Left renal pelvis (tissue), 4 donors: ENCODE measurements at places on chromosomes 3 and 15.

- no peak for DNase-seq
These were observed 410 bp downstream of the NDUFAF1 start for GRCh38 chr15:41401904-41402267.

GRCh38 chr15:65033659-65034269 lies 4.3 kb upstream of the MTFMT start:
- no peak for DNase-seq

DNA sequence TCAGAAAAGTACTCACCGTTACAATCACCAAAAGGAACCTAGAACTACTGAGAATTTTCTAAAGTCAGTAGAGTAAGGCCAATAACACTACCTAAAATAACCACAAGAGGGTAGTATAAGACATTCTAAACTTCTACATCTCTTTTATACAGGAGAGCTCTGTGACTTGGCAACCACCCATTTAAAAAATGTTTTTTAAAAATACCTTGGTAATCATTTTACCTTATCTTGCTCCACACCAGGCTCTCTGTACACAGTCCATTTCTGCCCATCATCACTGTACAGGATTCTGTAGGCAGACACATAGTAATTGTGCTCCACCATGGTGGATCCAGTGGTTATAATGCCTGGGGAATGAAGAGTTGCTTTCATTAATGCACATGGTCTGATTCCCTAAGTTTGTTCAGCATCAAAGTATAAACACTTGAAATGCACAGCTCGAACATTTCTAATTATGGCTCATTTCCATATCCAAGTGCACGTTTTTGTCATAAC lies 54.5 kb downstream of the ST3GAL6 start:
- peak; percentile 21 for DNase-seq

DNA sequence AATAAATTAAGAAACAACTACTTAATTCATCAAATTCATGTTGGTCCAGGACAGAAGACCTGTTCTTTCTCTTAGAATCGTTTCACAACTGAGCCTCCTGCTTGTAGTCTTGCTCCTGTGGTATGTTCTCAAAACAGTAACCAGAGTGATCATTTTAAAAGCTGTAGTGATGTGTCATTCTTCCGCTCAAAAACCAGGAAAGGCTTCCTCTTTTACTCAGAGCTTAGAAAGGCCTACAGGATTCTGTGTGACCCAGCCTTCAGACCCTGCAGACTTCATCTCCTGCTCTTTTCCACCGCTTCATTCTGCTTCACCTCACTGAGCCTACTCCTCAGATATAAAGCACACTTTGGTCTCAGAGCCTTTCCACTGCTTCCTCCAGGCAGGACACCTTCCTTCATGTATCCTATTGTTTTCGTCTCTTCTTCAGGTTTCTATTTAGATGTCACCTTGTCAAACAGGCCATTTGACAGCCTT lies 22.7 kb downstream of the ST6GAL1 start:
- no peak for DNase-seq

DNA sequence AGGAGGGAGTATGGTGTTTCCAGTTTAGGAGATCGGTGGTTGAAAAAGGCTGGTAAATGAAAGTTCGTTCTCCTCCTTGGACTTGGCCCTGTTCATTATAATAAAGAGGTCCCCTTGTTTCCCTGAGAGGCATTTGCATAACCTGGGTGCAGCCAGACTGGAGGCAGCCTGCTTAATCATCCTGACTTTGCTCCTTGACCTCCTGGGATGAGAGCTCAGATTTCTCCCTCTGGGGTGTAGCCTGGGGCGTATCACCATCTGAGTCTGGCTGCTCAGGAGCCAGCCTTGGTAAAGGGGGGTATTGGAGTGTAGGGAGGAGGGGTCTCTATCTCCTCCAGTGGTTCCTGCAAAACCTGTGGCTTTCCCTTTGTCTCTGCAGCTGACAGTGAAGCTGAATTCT lies 21.3 kb upstream of the ACAD9 start:
- DNase-seq = no peak

- no peak for DNase-seq
These were observed 23.3 kb upstream of the CTSH start for GRCh38 chr15:78968114-78968513.

DNA sequence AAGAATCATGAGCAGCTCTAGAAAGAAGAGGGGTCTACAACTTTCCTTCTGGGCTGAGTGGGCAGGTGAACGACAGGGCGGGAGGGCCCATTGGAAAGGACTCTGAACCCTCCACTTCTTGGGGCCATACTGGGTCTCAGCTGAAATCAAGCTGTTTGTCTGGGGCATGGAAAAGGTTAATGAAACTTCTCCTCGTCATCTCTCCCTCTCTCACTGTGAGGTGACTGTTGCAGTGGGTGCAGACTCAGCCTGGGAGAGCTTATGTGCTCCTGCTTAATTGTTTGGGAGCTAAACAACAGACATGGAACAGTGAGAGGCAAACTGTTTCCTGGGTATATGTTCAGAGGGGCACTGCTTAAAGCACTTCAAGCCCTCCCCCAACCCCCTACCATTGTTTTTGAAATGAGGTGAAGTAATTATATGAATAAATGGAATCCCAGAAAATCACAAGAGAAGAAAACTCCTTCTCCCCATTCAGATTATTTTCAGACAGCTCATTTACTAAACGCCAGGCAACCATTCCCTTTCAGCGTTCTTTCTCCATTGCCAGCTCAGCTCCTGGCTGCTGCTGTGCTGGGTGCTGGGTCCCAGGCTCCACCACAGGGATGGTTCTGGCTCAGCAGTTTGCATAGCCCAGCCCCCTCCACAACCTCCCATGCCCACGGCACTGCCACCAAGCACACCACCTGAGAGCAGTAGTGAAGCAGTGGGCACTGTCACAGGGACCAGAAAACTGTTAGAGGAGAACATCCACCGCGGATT lies 444.9 kb upstream of the TBL1XR1 start:
- no peak for DNase-seq

DNA sequence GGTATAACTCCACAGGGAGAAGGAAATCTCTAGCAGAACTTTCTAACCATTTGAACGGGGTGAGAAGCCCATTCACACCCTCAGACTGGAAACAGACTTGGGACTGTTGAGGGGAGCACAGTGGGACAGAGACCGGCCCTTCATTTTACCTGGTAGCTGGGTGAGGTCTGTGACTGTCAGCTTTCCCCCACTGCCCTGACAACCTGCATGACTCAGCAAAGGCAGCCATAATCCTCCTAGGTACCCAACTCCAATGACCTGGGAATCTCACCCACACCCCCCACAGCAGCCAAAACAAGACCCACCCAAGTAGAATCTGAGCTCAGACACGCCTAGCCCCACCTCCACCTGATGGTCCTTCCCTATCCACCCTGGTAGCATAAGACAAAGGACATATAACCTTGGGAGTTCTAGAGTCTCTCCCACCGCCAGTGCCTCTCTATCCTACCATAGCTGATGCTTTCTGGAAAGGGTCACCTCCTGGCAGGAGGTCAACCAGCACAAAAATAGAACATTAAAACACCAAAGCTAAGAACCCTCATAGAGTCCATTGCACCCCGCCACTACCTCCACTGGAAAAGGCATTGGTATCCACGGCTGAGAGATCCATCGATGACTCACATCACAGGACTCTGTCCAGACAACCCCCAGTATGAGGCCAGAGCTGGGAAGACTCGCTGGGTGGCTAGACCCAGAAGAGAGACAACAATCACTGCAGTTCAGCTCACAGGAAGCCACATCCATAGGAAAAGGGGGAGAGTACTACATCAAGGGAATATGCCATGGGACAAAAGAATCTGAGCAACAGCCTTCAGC lies 28.0 kb downstream of the SENP7 start:
- DNase-seq = no peak

GRCh38 chr15:57727031-57727430 lies 20.5 kb downstream of the POLR2M start:
- DNase-seq = no peak

GRCh38 chr15:50075319-50075718 lies 43.7 kb downstream of the ATP8B4 start:
- DNase-seq = no peak

DNA sequence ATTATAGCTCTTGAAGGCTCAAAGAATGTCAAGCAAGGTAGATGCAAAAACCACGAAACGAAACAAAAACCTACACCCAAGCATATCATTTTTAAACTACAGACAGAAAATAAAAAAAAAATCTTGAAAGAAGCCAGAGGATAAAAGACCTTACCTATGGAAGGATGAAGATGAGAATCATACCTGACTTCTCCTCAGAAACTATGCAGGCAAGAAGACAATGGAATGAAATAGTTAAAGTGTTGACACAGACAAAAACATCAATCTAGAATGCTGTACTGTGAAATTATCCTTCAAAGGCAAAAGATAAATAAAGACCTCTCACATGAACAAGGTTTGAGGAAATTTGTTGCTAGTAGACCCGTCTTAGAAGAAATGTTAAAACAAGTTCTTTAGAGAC lies 372.0 kb downstream of the ZIC4 start:
- no peak for DNase-seq

- no peak for DNase-seq
These were observed 282.5 kb upstream of the CNTN3 start for GRCh38 chr3:74897006-74897405.

DNA sequence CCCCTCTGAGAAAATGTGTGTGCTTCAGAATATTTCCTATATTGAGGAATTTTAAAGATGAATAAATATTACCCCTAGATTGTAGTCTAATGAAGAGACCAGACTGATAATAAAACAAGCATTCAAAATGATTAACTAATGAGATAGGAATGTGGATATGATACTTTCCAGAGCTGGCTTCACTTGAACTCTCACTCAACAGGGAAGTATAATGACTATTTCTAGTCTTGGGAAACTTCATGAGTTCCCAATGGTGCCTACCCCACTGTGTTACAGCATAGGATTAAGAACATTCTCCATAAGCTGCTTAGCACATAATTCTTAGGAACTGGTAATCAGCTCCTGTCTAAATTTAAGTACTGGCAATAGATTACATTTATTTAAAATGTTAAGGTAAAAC lies 261.5 kb upstream of the ZNF385D start:
- DNase-seq = no peak

GRCh38 chr3:133295199-133295901 lies 104.5 kb upstream of the BFSP2 start:
- DNase-seq = no peak

GRCh38 chr15:99514306-99514705 lies 51.5 kb upstream of the MEF2A start:
- no peak for DNase-seq

GRCh38 chr15:68781766-68782588 lies 38.7 kb downstream of the ANP32A start:
- no peak for DNase-seq

GRCh38 chr3:52043750-52044149 lies 12.6 kb downstream of the DUSP7 start:
- no peak for DNase-seq

DNA sequence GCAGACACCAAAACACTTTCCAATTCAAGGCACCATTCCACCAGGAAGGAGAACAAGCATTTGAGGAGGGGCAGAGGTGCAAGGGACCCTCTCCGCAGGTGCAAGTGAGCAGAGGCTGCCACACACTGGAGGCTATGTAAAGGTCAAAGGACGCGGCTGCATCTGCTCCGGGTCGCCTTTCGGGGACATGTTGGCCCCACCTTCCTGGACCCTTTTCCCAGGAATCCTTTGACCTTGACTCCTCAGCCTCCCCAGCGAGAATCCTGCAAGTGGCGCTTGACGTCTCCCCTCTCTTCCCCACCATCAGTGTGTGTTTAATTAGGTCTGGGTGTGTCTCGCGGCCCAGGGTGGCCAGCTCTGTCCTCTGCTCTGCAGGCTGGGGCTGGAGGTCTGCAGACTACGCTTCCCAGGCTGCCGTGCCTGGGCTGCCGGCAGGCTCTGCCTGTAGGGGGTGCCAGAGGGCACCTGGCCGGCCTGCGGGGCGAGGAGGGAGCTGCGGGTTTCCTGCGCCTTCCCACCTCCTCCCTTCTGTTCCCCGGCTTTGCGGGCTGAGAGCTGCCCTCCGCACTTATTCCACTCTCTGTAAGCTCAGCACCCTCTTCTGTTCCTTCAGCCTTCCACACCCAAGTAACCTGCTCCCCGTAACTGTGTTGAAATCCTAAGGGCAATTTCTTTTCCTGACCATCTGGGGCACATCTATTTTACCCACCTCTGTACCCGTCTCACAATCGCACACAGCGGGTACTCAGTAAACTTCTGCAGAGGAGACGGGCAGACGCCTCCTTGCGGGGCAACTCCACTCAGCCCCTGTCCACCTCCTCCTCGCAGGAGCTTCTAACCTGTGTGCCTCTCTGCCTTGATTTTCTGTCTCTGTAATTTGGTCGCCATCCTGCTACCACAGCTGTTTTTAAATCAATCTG lies 129.8 kb downstream of the NSMCE3 start:
- DNase-seq = peak; percentile 25

GRCh38 chr15:54322341-54322740 lies 344.1 kb downstream of the UNC13C start:
- DNase-seq = no peak
